ENCODE measurements at places on chromosomes 3 and 15.

- DNase-seq, result no peak
Measured at GRCh38 chr3:147962408-147963164, 553.4 kb downstream of the ZIC1 start.

DNA sequence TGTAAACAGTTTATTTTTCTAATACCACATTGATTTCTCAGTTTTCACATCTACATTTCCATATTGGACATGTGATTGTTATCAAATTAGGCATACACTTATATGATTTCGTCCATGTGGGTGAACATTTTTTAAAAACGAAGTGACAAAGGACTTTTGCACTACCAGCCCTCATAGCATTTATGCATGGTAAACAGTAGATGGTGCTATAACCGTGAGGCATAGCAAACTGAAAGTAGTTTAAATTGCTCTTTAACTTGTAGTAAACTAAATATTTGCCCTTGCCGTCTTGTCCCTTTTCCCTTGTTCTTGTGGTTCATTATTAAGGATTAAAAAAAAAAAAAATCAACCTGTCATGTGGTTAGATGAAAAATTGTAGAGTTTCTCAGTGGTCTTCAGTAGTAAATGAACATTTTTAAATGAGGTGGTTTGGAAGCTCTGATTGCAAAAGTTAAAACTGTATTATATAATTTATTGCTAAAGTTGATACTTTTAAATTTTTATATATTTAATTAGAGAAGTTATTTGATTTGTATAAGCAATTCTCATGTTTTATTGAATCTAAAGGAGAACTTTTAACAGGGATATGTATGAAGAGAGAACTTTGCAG lies 24.0 kb downstream of the STX19 start:
- DNase-seq, result no peak

DNA sequence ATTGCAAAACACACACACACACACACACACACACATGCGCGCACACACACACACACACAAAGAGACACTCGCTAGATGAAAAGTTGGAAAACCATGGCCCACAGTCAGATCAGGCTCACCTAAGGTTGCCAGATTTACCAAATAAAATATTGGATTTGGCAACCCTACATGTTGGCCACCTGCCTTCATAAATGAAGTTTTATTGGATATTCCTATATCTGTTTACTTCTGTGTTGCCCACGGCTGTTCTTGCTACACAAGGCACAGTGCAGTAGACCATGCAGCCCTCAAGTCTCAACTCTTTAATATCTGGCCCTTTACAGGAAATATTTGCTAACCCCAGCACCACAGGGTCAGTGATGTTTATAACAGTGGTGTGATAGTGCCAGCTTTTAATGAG lies 445.0 kb upstream of the PROK2 start:
- no peak for DNase-seq

GRCh38 chr3:142029791-142030190 lies 119.6 kb downstream of the TFDP2 start:
- DNase-seq, result no peak

GRCh38 chr3:71951361-71951760 lies 166.4 kb upstream of the PROK2 start:
- DNase-seq, result no peak

GRCh38 chr3:10173926-10174435 lies 9.3 kb downstream of the IRAK2 start:
- no peak for DNase-seq

GRCh38 chr3:34254285-34254684 lies 455.9 kb downstream of the PDCD6IP start:
- DNase-seq, result no peak

GRCh38 chr3:151971814-151972579 lies 98.6 kb downstream of the SUCNR1 start:
- DNase-seq, result no peak

- DNase-seq, result no peak
Measured at GRCh38 chr3:101853982-101854381, 4.7 kb downstream of the NFKBIZ start.

DNA sequence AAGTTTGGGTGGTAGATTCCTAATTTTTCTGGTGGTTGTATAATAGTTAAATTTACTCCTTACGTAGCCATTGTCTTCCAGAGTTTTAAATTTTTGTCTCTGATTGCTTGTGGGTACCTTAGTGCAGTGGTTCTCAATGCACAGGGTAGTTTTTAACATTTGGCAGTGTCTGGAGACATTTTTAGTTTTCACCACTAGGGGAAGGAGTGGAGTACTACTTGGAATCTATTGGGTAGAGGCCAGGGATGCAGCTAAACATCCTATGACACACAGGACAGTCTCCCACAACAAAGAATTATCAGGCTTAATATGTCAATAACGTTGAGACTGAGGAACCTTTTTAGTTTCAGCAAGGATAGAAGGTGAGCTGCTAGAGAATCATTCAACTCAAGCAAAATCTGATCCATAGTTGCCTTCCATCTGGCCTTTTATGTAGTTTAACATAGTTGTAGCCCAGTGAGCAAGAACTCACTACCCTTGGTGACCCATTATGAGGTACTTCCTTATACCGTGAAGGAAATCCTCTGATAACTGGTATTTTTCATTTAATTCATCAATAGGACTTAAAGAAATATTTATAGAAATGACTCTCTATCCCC lies 8.6 kb upstream of the STX19 start:
- no peak for DNase-seq

DNA sequence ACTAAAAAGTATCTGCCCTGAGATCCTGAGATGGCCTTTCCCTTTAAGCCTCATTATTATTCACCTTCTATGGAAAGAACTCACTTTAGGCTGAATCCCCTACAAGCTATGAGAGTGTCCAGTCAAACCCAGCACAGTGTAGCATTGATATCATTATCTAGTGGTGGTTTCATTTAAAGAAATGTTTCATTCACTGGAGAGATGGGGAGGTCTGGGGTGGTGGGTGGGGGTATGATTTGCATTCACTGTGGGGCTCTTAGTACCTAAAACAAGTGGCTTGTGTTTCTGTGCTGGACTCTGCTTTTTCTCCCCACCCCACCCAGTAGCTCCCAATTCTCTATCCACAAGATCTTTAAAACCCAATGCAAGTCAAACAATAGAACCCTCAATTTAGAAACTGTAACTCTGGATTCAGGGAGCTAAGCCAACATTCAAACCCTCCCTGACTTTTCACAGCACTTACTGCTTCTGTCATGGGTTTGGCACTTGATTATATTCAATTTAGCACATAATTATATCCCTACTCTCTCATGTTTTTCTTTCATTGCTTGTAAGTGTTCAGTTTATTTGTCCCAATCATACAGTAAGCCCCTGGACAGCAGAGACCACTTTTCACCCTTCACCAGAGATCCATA lies 310.5 kb upstream of the THBS1 start:
- DNase-seq, result no peak

GRCh38 chr3:64094713-64095079 lies 71.4 kb upstream of the PSMD6 start:
- DNase-seq, result no peak

DNA sequence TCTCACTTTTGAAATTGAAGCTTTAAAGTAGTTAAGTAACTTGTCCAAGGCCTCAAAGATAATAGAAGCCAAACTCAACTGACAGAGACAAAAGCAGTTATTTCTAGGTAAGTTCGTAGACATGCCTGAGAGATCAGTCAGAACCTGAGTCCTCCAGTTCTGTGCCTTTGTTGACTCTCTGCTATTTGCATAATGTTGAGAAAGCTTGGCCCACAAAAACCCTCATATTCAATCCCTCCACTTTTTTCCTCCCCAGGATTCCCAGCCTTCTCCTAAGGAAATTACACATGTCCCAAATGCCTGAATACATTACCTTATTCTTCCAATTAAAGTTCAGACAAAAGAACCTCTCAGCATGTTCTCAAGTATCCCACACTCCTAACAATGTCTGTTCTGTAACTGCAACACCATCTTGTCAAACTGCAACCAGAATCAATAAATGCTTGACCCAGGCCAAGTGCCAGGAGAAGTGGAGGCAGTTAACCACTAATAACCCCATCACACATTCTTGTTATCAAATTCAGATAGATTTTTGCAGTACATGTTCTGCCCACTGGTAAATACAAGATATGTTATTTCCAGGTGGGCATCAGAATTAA lies 217.8 kb downstream of the LRRC3B start:
- no peak for DNase-seq

GRCh38 chr15:68749793-68750192 lies 70.9 kb downstream of the ANP32A start:
- DNase-seq, result no peak

DNA sequence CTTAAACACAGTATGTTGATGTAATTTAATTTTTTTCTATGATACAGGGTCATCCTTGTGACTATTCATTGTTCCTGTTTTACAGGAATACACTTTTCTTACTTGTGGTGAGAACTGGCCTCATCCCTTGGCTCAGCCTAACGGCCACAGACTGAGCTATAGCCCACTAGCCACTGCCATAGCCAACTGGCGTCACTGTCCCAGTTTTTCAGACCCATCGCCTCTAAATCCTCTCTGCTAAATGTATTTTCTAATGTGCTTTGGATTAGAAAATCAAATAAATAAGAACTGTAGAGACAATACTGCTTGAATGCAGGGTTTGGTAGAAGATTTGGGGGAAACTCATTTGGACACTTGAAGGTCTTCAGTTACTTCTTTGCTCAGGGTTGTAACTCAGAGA lies 113.1 kb downstream of the TIGIT start:
- no peak for DNase-seq

GRCh38 chr3:45496555-45496954 lies 98.0 kb upstream of the LIMD1 start:
- DNase-seq, result no peak

- no peak for DNase-seq
Measured at GRCh38 chr3:156617145-156617544, 57.2 kb upstream of the TIPARP start.

GRCh38 chr15:39495871-39496840 lies 84.7 kb upstream of the THBS1 start:
- DNase-seq, result no peak

GRCh38 chr3:170355738-170356595 lies 1.5 kb upstream of the SKIL start:
- DNase-seq, result no peak

- no peak for DNase-seq
Measured at GRCh38 chr3:14407203-14407602, 4.8 kb downstream of the SLC6A6 start.

DNA sequence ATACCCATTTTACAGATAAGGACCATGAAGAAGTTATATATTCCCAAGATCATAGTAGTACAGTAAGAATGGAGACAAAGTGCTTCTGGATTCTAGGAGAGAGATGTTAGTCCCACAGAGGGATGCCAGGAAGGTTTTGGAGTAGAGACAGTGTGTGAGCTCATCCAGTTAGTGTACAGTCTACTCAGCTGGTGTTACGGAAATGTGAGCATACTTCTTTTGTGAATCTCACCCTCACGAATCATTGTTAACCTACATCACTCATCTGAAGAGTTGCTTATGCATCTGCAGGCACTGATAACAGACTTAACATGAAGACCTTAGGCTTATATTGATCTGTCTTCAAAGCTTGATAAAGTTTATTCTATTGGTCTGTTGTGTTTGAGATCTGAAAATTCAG lies 106.6 kb upstream of the PTPRG start:
- DNase-seq, result no peak

DNA sequence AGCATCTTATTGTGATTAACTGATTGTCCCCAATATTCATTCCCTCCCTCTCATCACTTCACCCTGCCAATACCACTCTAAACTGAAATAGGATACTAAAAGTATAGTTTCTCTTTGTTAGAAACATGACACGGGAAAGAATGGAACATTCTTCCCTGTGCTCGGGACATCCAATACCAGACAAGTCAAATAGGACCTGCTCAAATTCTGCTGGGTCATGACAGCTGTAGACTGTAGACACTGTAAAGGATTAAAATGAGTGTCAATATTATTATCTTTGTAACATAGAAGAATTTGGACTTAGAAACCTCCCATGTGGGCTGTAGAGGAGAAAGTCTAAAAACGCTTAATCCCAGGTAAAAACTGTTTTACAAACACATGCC lies 315.0 kb upstream of the NR2E3 start:
- DNase-seq, result no peak

- DNase-seq, result peak; percentile 42
Measured at GRCh38 chr15:74396445-74397238, 29.2 kb upstream of the CYP11A1 start.

DNA sequence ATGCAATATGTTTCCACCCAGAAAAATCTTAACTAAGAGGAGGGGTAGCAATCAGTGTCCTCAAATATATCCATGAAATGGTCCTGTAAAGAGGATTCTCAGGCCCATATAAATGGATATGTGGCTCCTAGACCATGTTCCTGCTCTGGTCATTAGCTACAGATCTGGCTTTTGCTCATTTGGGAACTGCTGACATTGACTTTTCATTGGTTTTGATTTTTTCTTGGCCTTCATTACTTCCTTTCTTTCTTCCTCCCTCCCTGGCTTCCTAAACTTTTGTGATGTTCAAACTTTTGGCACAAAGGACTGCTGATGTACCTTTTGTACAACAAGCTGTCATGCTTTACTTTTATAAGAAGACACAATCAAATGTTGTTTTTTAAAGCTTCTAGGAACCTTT lies 41.6 kb upstream of the SNRK start:
- no peak for DNase-seq

- DNase-seq, result peak; percentile 71
Measured at GRCh38 chr3:14879211-14879874, 60.6 kb downstream of the FGD5 start.

GRCh38 chr3:157134620-157135191 lies 25.2 kb downstream of the CCNL1 start:
- DNase-seq, result no peak

DNA sequence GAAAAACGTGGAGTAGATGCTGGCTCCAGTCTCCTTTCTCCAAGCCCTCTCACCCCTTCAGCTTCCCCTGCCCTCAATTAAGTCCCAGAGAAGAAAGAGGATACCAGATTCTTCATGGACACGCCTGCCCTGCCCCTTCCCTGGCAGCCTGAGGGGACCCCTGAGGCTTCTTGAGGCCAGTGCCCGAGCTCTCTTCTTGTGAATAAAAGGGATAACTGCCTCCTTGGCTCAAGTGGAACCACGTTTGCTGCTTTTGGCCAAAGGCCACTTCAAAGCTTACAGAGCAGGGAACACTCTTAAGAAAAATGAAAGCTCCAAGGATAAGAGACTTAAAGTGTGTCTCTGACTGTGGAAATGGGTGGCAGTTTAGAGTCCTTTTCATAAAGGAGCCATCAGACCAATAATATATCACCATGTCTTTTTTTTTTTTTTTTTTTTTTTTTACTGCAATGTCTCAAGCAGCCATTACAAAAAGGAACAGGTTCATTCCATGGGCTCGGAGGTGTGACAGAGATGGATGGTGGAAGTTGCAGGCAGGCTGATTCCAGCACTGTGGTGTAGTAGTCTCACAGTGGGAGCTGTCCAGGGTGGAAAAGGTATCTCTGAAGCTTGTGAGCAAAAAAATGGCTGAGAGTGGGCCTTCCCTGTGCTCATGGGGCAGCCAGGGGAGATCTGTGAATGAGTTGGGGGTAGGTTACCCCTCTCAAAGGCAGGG lies 108.8 kb downstream of the SEMA5B start:
- no peak for DNase-seq

DNA sequence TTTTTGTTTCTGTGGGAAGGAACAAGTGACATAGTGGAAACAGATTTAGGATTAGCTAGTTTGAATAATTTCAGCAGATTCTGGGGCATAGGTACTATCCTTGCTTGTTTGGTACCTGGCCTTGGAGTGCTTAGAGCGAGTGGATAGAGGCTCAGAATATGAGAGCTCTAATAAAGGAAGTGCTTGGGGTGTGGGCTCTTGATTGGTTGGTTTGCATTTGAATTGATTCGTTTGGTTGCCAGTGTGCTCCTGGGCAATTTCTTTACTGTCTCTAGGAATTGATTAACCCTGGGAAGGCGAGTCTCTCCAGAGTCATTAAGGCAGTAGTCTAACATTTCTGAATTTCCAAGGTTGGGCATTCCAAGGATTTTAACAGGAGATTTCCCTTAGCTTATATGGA lies 98.0 kb downstream of the DTWD1 start:
- no peak for DNase-seq

Data from CD4-positive, alpha-beta T cell treated with Interleukin-17A for 4 hours (primary cell).